ENCODE measurements at places on chromosomes 13 and 19. TPM values are rescaled to one million over a fixed set of nuclear protein-coding genes. Genes with fewer than 3 reads are reported as not detected.

DNA sequence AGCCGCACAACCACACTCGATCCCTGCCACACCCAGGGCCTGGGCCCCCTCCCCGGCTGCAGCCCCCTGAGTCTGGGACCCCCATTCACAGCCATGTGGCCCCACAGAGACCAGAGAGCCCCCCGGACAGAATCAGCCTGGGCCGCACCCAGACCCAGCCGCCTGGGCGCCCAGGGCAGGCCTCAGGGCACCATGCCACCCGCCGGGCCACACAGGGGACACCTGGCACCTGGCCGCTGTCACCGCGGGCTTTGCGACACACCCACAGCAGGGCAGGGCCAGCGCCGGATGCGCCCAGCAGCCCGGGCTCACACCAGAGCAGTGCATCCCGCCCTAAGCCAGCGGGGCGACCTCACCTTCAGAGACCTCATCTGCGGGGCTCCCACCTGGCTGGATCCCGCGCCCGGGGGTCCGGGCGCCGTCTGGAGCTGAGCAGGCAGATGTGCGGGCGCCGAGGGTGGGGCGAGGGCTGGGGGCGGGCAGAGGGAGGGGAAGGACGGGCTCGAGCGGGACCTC, 443 bp downstream of the TBXA2R start:
- no peak for DNase-seq

DNA sequence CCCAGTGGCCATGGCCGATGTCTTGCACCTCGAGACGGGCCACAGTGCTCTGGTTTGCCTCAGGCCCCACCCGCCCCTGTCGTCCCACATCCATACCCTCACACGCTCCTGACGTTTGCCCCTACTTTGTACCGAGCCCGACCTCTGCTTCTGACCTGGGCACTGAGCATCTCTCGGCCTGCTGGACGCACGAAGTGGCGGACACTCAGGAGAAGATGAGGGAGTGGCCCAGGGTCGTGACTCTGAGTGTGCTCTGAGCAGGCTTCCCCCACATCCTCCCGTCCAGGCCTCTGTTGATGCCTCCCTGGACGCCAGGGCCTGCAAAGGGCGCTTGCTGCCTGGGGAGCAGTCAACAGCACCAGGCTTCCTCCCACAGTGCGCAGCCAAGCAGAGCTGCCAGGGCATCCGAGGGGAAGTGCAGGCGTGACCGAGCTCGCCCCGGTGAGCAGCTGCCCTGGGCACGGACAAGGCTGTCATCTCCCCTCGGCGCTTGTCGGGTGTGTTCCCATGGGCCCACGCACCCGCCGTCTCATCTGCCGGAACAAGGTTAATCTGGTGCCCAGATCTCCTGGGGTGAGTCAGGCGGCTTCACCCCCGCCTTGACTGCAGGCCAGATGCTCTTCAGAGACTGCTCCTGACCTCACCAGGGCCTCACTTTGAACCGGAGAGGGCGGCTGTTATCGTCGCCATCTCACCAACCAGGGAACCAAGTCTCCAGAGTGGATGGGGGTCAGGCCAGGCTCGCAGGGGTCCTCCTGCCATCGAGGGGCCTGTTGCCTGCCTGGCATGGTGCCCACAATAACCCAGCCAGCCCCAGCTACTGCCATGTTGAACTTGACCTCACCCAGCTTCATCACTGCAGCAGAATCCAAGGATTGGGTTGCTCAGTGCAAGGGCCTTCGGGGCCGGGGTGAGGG, 27.2 kb downstream of the COMP start:
- no peak for DNase-seq

B3GNT8 gene
- total RNA-seq = 6.1 TPM

TIMM50 gene
- 38.3 TPM for total RNA-seq

DNA sequence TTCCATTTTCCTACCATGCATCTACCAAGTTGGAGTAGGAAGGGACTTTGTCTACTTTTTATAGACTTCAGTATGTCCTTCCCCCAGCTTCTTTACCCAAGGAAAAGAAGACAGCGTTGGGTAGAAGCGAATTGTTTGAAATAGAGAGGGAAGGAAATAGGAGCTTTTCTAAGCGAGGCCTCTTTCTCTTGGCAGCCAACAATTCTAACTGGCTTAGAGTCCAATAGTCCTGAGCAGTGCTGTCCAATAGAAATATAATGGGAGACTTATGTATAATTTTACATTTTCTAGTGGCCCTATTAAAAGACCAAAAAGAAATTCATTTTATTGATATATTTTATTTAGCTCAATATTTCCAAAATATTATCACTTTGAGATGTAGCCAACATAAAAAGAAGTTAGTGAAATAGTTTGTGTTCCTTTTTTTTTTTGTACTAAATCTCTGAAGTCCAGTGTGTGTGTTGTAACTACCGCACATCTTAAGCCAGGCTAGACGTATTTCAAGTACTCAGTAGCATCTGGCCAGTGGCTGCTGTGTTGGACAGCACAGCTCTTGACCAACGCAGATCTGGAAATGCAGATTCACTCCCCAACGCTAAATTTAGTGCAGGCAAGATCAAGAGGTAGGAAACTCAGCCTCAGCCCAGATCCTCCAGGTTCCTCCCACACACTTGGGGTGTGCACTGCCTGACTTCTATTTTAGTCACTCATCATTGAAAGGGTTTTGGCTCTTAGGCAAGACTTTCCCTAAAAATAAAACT, 179.2 kb downstream of the SHISA2 start:
- DNase-seq = no peak

DNA sequence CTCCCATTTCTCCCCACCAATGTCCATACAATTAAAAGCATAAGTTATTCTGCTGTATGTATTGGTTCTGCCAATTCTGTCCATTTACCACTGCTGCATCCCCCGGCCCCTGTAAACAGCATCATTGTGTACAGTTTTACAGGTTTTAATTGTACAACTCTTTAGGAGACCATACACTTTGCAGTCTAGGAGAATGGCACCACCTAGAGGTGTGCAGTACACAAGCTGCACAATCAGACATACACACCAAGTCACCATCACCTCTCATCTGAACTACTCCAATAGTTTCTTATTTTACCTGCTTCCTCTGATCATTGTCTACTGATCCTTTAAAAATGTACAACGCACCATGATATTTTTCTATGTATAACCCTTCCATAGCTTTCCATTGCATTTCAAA, 855.9 kb upstream of the KLHL1 start:
- no peak for DNase-seq

DNA sequence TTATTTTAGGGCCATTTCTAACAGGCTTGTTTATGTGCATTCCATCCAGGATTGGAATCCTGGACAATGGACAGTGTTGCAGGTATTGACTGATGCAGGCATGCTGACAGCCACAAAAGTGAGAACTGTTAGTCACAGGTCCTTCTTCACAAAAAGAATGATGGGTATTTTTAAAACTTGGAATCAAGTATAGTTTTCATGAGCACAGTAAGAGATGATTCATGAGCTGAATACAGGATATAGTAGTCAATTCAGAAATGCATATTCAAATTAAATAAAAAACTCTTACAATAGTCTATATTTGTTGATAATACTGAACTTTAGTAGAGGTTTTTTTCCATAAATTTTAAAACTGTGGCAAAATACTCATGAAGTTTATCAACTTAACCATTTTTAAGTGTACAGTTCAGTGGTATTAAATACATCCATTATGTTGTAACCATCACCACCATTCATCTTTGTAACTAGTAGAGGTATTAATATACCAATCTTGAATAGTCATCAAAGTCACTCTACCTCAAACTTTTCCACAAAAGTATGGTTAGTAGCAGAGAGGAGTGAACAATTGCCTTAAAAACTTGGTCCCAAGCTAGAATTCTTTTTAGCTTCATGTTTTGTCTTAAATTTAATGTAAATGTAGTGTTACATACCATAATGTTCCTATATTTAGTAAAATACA, 79.5 kb downstream of the KCNRG start:
- DNase-seq = no peak

FBN3 gene
- total RNA-seq = 0.85 TPM

DNA sequence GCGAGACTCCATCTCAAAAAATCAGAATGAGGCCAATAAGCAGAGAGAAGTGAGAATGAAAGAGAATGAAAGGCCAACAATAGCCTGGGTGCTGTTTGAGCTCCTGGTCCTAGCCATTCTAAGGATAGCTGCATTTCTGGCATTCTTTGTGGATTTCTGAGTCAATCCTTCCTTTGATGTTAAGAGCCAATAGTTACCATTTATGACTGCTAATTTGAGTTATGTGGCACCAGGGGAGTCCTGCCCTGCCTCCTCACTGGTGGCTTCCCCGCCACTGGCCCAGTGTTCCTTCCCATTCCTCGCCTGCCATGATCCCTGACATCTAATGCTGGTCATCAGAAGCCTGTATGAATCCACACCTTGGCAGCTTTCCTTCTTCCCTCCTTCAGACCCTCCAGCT, 991.2 kb downstream of the UQCRFS1 start:
- no peak for DNase-seq

GRCh38 chr19:43697295-43697694, 18.6 kb upstream of the IRGC start:
- no peak for DNase-seq

TEX29 gene
- total RNA-seq = 1.6 TPM
